ENCODE measurements at places on chromosomes 13 and 19.

DNA sequence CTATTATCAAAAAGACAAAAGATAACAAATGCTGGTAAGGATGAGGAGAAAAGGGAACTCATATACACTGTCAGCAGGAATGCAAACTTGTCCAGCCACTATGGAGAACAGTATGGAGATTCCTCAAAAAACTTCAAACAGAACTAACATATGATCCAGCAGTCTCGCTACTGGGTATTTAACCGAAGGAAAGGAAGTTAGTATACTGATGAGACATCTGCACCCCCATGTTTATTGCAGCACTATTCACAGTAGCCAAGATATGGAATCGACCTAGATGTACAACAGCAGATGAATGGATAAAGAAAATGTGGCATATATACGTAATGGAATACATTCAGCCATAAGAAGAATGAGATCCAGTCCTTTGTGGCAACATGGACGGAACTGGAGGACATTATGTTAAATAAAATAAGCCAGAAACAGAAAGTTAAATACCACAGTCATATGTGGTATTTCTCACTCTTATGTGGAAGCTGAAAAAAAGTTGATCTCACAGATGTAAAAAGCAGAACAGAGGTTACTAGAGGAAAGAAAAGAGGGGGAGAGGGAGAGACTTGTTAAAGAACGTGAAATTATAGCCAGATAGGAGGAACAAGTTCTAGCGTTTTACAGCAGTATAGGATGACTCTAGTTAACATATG, 83.2 kb downstream of the RUBCNL start:
- no peak for DNase-seq

DNA sequence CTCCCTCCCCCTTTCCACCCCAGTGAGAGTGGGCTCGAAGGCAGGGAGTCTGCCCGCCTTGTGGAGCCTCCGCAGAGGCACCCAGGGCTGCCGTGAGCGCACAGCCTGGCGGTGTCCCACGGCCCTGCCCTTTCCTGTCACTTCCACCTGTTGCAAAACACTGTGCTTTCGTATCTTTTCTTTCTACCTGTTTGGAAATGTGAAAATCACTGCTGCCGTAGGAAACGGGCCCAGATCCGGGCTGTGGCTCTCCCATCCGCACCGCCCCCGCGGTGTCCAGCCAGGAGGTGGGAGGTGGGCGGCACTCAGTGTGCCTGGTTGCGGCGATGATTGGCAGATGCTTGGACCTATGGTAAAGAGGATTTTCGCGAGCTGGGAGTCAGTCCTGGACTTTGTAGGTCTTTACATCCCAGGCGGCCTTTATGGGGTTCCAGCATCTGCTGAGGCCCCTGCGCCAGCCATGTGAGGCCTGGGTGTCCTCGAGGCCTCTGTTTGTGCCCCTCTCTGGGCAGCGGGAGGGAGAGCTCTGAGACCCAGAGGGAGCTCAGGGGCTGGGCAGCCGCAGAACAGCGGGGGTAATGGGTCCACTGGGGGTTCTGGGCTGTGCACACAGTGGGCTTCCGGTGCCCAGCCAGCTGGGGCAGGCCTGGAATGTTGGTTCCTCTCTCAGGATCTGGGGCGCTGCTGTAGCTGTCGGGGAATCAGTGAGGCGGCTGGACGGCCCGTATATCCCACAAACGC, 6.1 kb downstream of the STK11 start:
- DNase-seq: no peak

DNA sequence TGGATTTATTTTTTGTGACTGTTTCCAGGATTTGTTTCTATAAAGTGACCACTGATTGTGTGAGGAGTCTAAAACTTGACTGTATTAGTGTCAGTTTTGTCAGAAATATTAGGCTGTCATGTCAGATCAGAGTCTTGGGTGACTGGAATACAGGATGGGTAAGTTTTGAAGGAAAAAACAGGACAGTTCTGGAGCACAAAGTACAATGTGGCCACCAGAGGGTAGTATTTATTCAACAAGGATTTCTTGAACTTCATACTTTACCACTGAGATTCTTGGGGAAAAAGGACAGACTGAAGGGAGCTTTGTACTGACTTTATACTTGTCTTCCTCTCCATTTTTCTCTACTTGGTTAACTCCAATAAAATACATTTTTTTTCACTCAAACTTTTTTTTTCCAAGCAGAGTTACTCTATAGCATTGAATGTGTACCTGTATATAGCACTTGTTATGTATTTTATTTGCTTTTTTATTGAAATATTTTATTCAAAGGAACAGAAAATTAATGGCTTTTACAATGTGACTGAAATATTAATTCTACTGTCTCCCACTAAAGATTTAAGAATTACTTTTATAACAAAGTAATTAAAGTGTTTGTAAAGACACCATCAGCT, 51.1 kb downstream of the LMO7 start:
- DNase-seq: no peak

DNA sequence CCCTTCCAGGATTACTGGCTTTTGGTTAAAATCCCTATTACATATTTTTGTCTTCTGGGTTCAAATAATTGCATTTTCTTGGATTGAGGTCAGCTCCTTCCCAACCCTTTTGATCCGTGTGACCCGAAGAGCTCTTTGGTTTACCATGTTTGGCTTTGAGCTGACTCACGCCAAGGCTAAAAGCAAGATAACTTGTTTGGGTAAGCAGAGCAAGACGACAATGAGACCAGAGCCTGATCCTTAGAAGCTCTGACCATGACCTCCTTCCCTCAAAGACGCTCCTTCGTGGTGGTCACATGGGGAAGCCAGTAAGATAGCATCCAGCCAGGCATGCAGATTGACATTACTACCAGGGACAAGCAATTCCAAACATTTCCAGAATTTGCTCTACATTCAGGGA, 153.8 kb downstream of the DCT start:
- DNase-seq: no peak

GRCh38 chr19:39111593-39112199, 13.9 kb upstream of the PAK4 start:
- no peak for DNase-seq

DNA sequence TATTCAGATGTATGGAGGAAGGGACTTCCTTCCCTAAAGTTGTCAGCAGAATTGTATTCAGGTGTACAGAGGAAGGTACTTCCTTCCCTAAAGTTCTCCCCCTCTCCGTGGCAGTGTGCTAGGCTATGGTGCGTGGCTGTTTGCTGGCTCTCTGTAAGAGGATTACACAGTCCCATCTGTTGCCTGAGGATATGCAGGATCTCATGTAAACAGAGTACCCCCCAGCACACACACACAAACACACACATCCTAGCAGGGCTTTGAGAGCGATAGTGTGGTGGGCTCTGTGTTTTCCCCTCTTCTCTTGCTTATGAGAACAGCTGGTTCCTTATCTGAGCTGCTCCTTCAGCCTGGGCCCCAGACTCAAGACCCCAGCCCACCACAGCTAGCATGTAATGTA, 10.3 kb downstream of the NEK5 start:
- no peak for DNase-seq
